Nucleus accumbens (tissue), 56 donors: ENCODE measurements at places on chromosomes 3 and 15.

GRCh38 chr3:116247605-116248004, 197.7 kb downstream of the LSAMP start:
- no peak for DNase-seq

DNA sequence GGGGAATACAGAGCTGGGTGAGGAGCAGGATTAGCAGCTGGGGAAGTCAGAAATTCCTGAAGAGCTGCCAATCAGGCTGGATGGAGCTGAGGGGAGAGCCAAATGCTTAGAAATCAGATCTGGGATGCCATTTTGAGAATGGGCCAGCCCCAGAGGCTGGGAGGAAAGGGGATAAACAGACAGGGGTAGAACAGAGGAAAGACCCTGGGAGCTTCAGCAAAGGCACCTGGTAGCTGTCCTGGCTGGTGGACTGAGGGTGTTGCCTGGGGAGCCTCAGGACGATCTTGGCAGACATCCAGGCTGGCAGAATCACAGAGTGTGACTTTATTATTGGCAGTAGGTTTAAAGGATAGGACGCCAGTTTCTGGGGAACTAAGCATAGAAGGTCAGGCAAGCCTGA, 97.8 kb downstream of the SQOR start:
- DNase-seq: no peak

DNA sequence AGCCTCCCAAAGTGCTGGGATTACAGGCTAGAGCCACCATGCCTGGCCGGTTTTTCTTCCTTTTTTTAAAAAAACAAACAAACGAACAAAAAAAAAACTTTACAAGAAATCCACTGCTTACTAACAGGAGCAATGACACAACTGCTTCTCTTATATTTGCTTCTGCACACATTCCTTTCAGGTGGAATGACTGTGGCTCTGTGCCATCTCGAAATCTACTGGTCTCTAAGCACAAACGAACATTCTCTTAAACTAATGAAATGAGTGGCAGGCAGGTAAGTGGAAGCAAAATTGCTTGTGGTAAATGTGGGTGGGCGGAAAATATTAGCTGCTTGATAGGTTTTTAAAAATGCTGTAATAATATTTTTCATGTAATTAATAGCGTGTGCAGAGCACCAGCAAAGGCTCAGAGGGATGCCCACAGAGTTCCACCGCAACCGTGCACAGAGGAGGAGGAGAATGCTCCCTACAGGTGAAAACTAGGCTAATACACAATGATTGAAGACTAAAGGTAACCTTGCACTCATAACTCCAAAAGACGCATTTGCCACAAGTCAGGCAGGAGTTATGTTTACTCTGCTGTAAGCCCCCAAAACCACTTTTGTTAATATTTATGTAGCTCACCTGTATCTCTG, 77.4 kb downstream of the LSAMP start:
- DNase-seq: peak; percentile 7

- no peak for DNase-seq
Measured at GRCh38 chr3:84772841-84773240, 185.9 kb upstream of the CADM2 start.

GRCh38 chr3:144662729-144663128, 691.1 kb downstream of the DIPK2A start:
- DNase-seq: no peak

DNA sequence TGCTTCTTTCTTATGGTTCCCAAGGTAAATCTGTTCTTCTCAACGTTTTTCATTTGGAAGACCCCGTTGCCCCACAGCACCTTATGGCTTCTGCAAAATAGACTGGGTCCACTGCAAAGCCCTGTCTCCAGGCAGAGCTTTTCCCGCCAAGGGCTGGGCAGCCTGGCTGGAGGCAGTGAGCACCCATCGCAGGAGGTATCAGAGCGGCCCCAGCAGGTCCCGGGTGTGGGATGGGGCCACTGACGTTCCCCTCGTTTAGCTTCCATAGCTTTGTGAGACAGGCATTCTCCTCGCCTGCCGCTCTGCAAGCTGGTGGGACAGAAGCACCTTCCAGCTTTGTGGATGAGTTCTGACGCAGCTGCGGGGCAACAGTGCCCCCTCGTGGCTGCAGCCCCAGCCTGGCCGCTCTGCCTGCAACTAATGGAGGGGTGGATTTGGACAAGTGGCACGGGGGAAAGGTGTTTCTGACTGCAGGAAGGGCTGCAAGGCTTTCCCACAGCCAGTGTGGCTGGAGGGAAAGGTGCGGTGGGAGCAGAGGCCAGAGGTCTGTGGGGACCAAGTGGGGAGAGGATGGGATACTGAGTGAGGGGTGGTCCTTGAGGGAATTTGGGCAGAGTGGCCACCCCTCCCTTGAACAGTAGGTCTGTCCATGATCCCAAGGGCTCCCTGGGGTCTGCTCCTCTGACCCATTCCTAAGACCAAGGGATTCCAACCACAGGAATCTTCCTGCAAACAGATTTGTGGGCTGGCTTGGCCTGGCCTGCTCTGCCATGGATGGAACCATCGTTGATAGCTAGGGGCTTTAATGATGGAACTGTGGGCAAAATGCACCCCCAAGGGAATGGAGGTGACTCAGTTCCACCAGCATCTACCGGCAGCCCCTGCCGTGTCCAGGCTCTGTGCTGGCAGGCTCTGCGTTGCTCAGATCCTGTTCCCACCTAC, 99.4 kb downstream of the FBLN2 start:
- DNase-seq: peak; percentile 63

GRCh38 chr3:18008706-18009368, 266.4 kb upstream of the TBC1D5 start:
- DNase-seq: no peak

- no peak for DNase-seq
Measured at GRCh38 chr3:139157161-139157932, 112.7 kb upstream of the PRR23C start.

DNA sequence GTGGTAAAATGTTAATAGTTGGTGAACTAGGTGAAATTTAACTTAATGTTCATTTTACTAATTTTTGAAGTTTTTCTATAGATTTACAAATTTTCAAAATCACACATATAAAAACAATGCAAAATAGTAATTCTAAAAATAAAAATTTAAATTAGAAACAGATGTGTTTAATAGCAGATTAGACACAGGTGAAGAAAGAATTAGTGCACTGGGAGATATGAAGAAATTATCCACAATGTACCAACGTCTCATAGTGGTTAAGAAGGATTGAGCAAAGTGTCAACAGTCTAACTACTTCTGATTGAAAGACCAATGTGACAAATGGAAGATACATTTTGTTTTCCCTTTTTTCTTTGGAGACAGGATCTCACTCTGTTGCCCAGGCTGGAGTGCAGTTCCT, 26.5 kb downstream of the SPG11 start:
- no peak for DNase-seq
